ENCODE measurements at places on chromosomes 2 and 18. TPM values are rescaled to one million over a fixed set of nuclear protein-coding genes. Genes with fewer than 3 reads are reported as not detected.

CCDC178 gene
- not detected for total RNA-seq

DOK1 gene
- 4.1 TPM for total RNA-seq

SOWAHC gene
- 11.8 TPM for total RNA-seq

ATP5MC3 gene
- total RNA-seq: 496 TPM

NAPG gene
- total RNA-seq: 12.2 TPM

RAB12 gene
- total RNA-seq: 19.9 TPM

ALPG gene
- 0.45 TPM for total RNA-seq

POTEC gene
- not detected for total RNA-seq

UGT1A8 gene
- 0.07 TPM for total RNA-seq

FBLN7 gene
- 0.37 TPM for total RNA-seq

ZNG1B gene
- 46.5 TPM for total RNA-seq
